ENCODE measurements at places on chromosomes 12 and 14. TPM values are rescaled to one million over a fixed set of nuclear protein-coding genes. Genes with fewer than 3 reads are reported as not detected.

Gene FERMT2
- total RNA-seq: 127 TPM

GRCh38 chr12:12600659-12601058 is 11.0 kb upstream of the CREBL2 start:
- DNase-seq: no peak

DNA sequence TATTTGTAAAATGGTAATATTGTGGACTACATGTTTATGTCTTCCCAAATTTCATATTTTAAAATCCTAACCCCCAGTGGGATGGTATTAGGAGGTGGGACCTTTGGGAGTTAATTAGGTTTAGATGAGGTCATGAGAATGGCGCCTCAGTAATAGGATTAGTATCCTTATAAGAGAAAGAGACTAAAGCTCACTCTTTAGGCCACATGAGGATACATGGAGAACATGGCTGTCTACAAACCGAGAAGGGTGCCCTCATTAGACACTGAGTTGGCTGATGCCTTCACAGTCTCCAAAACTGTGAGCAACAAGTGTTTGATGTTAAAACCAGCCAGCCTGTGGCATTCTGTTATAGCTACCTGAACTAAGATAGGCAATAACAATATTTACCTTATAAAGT is 58.3 kb upstream of the OTOGL start:
- DNase-seq: no peak

- DNase-seq: no peak
Observed at GRCh38 chr14:86604561-86604960, 1074.6 kb downstream of the FLRT2 start.

GRCh38 chr12:2858334-2858733 is 1.5 kb upstream of the TEX52 start:
- no peak for DNase-seq

GRCh38 chr12:69354556-69355187 is 4.9 kb upstream of the YEATS4 start:
- no peak for DNase-seq
